ENCODE measurements at places on chromosomes 6 and 20.

DNA sequence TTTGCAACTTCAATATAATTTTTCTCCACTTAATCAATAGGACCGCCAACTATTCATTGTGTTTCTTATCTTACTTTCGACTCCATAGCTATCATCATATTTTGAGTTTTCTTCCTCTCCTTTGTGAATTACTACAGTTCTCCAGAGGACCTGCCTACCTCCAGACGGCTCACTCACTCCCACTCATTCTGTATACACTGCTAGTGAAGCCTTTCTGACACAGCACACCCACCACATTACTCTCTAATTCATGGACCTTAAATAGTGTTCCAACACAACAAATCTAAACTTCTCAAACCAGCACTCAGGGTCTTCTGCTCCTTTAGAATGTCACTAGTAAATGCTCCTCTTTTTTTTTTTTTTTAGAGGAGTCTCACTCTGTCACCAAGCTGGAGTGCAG lies 23.8 kb downstream of the FKBP5 start:
- DNase-seq: no peak

DNA sequence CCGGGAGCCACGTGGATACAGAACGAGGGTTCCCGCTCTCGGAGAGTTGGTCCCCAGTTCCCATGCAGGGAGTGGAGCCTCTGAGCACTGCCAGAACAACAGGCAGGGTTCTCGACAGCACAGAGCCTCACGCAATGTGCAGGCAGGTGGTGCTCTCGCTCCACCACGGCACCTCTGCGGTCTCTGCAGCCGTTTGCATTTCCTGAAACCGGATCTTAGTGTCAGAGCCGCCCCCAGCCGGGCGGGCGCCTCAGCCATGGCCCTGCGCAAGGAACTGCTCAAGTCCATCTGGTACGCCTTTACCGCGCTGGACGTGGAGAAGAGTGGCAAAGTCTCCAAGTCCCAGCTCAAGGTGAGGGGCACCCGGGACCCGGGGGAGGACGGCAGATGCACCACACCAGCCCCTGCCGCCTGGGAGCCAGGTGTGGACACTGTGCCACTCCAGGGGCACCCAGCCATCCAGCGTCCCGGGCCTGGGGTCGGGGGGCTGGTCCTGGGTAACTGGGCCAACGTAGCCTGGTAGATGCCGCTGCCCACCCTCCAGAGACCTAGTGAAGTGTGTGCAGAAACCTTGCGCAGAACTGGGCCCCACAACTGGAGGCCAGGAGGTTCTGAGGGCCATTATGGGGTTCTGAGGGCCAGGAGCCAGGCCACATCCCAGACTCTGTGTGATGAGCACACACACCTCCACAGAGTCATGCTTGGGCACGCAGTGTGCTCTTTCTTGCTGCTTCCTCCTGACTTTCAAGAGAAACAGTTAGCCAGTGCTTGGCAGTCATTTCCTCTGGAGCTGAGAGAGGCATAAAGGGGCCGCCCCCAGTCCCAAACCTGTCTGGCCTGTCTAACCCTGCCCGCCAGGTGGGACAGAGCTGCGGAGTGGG lies at the start of gene DEF6:
DEF6 (plus strand) TSS at position 218 of the 881 bp plus-strand sequence; CDS start at position 257, 39 bp downstream.
- DNase-seq: peak; percentile 83

DNA sequence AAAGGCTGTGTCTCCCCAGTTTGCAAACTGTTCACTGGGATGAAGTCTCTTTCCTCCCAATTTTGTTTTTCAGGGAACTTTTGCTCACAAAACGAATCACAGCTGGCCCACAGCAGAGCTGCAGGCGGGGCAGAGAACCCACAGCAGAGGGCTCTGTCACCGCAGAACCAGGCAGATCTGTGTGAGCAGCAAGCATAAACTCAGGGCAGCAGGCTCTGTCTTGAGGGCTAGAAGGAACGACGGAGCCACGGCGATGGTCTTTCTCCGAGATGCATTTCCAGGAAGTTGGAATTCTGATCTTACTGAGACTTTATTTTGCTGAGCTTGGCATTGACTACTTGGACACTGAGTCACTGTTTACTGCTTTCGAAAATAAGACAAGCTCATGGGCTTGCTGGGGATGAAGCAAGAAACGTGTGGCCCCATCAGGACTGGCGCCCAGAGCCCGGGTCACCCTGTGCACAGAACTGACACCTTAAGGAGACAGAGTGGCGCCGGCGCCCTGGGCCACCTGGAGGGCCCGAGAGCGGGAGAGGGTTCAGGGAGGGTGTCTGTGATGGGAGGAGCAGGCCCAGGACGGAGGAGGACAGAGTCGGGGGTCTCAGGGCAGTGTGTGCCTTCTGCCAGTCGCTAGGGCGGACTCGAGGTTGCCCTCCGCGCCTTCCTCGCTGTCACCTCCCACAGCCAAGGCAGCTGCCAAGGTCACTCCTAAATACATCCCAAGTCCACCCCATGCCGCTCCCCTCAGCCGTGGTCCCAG lies 106.3 kb upstream of the NXT1 start:
- no peak for DNase-seq

DNA sequence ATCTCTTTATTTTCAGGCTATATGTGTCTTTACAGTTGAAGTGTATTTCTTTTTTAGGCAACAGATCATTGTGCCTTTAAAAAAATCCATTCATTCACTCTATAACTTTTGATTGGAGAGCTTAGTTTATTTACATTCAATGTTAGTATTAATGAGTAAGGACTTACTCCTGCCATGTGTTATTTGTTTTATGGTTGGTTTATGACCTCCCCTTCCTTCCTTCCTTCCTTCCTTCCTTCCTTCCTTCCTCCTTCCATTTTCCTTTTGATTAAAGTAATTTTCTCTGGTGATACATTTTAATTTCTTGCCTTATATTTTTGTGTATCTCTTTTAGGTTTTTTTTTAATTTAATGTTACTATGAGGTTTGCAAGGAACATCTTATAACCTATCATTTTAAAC lies 1005.3 kb upstream of the EPHA7 start:
- DNase-seq: no peak

DNA sequence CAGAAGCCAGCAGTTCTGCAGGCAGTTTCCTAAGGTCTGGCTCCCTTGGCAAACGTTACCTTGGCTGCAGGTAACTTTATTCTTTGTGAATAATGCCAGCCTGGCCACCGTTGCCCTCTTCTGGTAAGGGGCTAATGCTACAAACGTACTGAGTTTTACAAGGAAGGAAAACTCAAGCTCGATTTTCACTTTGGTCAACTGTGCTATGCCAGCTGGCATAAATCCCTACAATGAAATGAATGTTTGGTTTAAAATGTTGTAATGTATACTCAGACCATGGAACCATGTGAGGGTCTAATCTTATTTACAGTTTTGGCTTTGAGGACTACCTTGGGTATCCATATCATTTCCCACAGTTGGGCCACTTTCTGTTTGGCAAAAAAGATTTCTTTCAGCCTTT lies 101.4 kb downstream of the SLX4IP start:
- peak; percentile 31 for DNase-seq

GRCh38 chr6:137402143-137402680 lies 92.0 kb downstream of the OLIG3 start:
- no peak for DNase-seq

DNA sequence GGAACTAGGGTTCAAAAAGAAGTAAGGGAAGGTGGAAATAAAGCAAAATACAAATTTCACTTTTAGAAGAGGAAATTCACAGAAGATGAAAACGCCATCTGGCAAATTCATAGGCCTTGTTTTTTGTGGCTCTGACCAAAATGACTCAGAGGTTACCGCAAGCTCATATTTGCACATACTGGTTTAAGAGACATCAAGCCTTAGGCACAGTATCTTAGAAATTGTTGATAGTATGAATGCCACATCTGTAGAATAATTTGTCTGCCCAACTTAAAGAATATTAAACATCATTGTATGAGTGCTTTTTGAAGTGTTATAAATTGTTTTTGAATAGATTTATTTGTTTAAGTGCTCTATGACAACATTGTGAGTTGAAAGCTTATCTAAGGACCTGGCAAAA lies 10.6 kb downstream of the TAAR1 start:
- peak; percentile 77 for DNase-seq

DNA sequence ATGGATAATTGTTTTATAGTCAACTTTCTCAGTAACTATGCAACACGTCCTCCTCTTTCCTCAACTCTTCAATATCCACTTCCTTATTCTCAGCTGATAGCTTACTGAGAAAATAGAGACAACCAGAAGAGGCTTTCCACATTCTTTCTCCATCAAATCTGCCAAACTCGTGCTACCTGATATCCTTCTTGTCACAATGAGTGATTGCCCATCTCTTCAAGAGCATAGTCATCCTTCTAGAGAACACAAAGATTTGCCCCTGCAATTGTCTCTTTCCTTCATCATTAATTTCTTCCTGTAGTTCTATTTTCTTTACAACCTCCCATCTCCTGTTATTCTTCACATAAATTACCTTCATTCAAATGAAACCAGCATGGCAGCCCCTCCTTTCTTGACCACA lies 75.9 kb upstream of the RGS17 start:
- DNase-seq: no peak

DNA sequence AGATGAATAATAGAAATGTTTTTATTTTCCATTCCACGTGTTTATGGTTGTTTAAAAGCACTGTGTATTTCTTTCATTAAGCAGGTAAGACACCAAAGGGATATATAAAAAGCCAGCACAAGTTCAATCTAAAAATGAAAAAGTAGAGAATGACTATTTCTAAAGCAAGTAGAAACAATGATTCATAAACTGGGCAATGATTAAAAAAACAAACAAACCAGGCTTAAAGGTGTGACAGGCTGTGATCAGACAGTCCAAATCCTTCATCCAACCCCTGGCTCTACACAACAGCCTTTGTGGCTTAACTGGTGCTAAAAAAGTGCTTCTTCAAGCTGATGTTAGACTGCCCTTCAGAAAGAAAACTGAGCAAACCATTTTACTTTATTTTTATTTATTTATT lies 45.7 kb upstream of the TSHZ2 start:
- DNase-seq: no peak

DNA sequence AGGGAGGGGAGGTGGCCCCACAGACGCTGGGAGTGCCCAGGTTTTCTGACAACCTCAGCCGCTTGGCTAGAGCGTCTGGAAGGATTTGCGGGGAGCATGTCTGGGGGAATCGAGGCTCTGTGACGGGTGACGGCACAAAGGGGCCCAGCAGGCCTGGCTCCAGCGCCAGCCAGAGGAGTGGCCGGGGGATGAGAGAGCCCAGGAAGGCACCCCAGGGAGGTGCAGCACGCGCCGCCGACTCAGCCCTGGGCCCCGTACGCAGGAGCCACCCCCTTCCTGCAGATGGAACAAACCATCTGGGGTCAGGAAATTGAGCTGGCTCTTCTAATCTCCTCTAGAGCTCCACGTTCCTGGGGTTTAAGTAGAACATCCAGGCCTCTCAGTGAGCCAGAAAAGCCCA lies 5.9 kb upstream of the SLCO4A1 start:
- no peak for DNase-seq

DNA sequence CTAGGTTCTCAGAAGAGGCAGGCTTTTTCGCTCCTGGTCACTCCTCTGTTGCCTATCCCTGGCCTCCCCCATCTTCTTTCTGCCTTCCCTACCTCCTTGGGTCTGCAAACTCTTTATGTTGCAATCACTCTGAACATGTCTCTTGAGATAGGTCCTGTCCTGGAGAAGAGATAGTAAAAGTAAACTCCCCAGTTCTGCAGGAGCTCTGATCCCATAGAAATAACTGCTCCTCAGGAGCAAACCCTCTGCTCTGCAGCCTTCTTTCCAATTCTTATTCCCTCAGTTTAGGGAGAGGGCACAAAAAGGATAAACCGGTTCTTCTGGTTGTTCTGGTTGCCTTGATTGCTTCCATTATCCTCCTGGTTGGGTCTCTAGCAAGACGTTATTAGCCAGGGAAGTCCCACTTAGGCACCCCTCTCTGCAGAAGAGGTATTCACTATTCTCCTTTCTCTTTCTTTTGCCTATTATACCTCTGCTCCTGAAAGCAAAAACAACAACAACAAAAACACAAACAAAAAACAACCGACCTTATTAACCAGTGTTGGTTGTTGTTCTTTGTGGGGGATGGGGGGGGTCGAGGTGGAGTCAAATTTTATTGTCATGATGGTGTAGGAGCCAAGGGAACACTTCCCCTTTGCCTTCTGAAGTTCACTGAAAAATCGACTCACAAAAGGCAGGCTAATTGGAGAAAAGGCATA lies 973 bp downstream of the TRIM38 start:
- DNase-seq: no peak

DNA sequence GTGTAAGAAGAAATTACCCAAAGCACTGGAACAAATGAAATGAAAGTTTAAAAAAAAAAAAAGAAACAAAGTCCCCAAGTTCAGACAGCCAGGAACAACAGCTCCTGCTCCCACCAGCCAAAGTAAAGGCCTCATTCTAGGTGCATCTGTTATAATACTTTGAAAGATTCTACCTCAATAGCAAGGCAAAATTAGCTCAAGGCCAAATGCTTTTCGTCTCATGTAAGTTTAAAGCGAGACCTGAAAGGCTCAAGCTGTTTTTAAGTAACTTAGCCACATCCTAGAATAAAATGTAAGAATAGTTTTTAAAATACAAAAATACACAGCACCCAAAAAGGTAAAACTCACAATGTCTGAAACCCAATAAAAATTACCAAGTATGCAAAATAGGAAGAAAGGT lies 64.7 kb downstream of the TASP1 start:
- no peak for DNase-seq

GRCh38 chr6:137358273-137358672 lies 135.9 kb downstream of the OLIG3 start:
- no peak for DNase-seq

DNA sequence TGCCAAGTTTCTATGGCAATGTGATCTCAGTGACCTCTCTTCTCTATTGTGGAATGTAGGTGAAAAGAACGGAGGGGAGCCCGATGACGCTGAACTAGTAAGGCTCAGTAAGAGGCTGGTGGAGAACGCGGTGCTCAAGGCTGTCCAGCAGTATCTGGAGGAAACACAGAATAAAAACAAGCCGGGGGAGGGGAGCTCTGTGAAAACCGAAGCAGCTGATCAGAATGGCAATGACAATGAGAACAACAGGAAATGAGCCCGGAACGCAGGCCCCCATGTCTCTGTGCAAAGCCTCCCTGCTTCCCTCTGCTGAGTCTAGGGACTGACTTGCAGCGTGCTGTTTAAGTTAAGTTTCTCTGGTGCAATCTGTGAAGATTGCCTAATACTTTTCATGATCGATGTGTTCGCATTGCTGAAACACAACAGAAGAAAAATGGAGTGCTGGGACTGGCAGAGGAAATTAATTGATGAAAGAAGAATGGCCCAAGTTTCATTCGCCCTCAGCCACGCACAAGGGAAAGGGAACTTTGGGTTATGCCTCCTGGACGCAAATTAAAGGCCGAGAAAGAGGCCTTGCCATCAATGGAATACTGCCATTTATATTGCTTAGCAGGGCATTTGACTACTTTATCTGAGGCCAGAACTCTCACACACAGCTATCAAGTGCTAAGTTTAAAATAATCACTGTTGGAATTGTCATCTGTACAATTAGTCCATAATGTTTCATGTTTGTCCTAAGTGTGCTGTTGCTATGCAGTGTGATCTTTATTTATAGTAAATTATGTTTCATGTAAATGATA lies 146.4 kb downstream of the AKAP7 start:
- DNase-seq: peak; percentile 34
